Mesenchymal stem cell (in vitro differentiated cells and primary cell): ENCODE measurements at places on chromosomes 4 and X.
A peak's percentile ranks its signal among the peaks of the same experiment; 100 is the strongest.

DNA sequence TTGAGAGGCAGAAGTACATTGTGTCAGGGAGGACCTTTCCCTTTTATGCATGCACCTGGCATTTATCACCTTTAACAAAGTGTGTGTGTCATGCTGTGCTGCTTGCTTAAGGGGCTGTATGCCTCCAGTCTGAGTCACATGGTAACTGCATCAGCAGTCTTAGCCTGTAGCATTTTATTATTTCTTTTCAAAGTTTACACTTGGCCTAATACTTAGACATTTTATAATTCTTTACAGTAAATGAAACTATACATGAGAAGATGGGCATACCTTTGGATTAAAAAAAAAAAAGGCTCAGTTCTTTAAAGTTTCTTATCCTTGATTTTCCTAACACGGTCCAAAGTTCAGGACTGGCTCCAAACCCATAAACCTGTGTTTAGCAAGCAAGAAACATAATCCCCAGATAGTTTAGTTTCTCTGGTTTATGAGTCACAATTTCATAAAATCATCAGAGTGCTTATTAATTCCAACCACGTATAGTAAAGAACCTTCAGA is 14.6 kb downstream of the NPNT start:
- DNase-seq: no peak

GRCh38 chr4:40649321-40649720 is 19.7 kb upstream of the RBM47 start:
- DNase-seq: no peak

DNA sequence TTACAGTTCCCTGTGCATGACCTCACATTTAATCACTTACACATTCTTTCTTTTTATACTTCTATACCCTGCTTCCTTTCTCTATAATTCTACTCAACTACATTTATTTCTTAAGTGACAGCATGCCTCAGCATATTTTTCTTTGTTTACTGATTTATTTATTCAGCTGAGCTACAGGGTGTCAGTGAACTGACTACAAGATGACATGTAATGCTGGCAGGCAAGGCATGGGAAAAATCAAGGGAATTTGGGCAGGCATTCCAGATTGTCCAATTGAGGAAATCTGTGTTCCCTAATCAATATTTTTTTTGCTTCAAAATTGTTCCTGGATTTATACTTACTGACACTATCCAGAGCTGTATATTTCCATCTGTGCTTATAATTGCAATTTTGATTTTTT is 875.5 kb downstream of the C4orf33 start:
- no peak for DNase-seq

DNA sequence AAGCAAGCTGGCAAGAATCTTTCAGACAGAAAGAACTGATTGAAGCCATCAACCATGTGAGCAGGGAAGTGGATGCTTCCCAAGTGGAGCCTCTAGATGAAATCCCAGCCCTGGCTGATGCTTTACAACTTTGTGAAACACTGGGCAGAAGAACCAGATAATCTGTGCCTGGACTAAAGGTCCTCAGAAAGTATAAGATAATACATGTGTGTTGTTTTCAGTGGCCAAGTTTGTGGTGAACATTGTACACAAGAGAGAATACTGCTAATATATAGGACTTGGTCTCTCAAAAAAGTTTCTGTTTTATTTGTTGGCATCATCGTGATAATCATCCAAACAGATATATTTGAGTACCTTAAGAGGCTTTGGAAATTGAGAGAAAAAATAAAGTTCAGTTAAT is 1367.8 kb upstream of the IGFBP7 start:
- DNase-seq: no peak

DNA sequence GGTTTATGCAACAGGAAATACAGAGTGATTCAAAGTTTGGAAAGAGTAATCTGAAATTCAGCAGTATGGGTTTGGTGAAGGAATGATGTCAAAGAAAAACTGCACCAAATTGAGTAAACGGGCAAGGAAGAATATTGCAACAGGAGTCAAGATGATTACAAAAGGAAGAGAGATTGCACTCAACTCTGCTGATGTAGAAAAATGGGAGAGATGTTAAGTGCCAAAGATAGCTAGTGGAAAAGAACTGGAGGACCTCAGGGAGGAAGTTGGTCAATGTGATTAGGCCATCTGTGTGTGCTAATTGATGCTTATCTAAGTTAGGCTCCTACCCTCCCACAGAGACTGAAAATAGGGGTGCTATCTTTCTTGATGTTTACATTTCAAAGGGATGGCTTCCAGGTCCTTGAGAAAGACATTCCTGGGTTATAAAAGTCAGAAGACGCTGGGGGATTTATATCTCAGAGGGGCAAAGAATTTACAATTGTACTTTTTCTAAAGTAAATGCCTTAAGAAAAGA is 167.4 kb upstream of the FAM47A start:
- DNase-seq: peak; percentile 1

DNA sequence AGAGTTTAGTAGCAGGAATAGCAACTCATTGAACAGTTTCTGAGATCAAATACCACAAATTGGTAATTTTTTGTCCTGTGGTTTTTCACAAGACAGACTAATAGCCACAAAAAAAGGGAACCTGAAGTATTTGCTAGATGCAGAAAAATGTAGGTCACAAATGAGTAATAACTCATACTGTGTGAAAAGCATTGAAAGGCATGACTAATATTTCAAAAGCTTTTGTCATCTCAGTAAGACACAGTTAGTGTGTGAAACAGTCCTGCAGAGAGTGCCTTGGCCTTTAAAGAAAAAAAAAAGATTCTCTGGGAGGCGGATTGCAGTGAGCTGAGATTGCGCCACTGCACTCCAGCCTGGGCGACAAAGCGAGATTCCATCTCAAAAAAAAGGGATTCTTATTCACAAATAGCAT is 31.4 kb upstream of the SLC25A31 start:
- DNase-seq: peak; percentile 31

DNA sequence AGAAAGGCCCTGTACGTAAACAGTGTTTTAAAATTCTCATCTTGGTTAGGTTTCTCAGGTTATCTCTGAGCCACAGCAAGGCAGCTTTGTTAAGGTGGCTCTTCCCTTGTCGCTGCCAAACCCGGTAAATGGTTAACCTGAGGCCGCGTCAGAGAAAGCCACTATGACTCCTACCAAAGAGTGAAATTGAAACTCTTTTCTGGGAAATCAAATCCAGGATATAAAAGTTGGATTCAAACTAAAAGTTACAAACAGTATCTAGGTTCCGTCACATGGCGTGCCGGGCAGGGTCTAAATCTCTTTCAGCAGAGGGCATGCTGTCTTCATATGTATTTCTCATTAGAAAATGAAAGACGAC is 433 bp downstream of the MMAA start:
- peak; percentile 66 for DNase-seq

- no peak for DNase-seq
Measured at GRCh38 chr4:123783151-123783790, 386.7 kb downstream of the SPRY1 start.

DNA sequence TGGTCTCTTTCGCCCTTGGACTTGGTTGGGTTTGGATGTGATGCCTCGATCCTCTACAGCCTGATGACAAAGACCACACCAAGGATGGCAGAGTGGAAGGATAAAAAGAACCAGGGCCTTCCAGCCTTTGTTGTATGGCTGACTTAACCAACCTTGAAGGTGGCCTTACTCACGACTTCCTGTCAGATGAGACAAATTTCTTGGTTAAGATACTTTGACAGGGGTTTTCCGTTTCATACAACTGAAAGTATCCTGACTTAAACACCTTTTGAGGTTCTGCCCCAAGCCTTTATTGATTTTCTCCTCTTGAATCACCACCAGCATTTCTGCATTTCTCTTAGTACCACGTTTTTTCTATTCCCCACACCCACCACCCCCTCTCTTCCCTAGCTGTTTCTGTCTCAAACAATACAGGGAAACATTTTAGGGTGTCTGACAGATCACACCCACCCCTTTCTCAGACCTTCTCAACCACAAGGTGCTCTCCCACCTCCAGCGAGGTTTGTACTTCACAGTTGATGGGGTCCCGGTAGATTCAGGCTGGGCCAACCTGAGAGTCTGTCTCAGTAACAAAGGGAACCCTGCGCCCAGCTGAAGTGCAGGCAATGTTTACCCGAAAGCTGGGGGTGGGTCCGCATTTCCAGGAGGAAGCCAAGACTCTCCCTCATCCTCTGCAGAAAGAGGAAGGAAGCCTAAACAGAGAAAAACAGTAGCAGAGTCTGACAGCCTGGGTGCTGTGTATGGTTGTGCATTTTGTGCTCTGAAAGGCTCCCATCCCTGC is 5.0 kb upstream of the TSPAN5 start:
- no peak for DNase-seq

DNA sequence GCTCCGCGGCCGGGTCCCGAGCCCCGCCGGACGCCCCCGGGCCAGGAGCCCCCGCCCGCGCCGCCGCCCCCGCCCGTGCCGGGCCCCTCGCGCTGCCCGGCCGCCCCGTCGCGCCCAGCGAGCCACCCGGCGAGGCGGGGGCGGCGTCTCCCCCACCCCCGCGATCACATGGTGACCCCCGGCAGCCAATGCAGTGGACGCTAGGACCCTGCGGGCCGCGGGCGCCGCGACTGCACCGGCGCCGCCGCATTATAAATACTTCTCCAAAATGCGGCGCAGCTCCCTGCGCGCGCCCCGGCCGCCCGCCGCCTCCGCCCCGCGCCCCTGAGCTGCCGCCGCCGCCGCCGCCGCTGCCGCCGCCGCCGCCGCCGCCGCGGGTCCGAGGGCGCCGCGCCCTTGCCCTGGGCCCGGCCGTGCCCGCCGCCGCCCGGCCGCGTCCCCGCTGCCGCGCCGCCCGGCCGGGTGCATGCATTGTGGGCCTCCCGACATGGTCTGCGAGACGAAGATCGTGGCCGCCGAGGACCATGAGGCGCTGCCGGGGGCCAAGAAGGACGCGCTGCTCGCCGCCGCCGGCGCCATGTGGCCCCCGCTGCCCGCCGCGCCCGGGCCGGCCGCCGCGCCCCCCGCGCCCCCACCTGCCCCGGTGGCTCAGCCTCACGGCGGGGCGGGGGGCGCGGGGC is at the start of gene NAT8L:
Gene NAT8L, plus strand, starts transcription at position 282 of the 680 bp plus-strand sequence. Its CDS starts 185 bp downstream, at position 467.
- no peak for DNase-seq

DNA sequence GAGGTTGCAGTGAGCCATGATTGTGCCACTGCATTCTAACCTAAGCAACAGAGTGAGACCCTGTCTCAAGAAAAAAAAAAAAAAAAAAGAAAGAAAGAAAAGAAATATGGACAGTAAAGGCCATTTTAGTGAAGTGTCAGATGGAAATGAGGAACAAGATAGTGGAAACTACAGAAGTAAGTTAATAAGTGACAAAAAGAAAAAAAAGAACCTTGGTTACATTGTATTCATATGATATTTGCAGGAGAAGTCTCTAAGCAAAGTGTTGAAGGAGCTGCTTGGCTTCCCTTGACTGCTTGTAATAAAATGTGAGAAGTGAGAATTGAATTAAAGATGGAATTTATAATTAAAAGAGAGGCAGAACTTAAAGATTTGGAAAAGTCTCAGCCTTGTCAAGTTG is 73.2 kb downstream of the HOPX start:
- no peak for DNase-seq
